Astrocyte (in vitro differentiated cells and primary cell): ENCODE measurements at places on chromosomes 1 and 21. TPM values are rescaled to one million over a fixed set of nuclear protein-coding genes. Genes with fewer than 3 reads are reported as not detected.

Gene SIM2
- 9.2 and 12.8 TPM in 2 replicates for total RNA-seq

Gene SERPINC1
- not detected in 2 replicates for total RNA-seq

Gene S100A9
- 1.8 TPM in 1 of 2 replicates, not detected in the other for total RNA-seq

Gene TSPAN1
- 1.7 and 2.2 TPM in 2 replicates for total RNA-seq

Gene RNPEP
- total RNA-seq: 65.8 and 68.9 TPM in 2 replicates

Gene ECM1
- total RNA-seq: 26.0 and 27.4 TPM in 2 replicates

Gene LEPROT
- 99.4 and 102 TPM in 2 replicates for total RNA-seq
